ENCODE measurements at places on chromosomes 6 and 20.
A peak's percentile ranks its signal among the peaks of the same experiment; 100 is the strongest.

DNA sequence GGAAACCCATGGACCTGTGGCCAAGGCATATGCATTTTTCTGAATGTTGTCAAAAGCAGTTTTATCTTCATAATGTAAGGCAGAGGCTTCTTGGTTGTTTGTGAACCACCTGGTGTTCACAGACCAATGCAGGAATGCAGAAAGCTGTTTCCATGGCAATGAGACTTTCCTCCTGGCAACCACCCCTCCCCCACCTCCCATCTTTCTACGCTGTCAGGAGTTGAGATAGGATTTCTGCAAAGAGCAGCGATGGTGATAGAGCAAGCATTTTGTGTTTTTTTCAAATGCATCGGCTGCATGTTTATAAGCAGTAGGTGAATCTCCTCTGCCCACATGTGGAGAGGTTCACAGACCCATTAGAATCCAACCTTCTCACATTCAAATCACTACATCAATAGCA, 114.1 kb upstream of the SMLR1 start:
- no peak for DNase-seq
- no peaks in the 10 kb centered on the region for H3K36me3 ChIP-seq
- H3K27ac ChIP-seq, result no peak overlapping the region

DNA sequence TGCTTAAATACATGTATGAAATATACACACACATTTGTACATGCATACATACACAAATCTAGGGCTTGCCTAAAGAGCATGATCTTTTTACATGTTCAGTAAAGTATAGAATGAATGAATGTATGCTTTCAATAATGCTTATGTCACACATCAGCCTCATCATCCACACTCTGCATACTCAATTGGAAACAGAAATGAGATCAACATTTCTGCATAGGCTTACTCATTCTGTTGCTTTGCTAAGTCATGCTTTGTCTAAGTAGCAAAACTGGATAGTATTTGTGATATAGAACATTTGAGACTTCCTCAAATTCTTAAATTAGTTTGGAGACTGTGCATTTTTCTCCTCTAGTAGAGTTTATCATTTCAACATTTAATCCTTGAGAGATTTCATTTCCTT, 343.3 kb downstream of the ADGRB3 start:
- no peak for DNase-seq
- H3K27me3 ChIP-seq, result no peaks in the 10 kb centered on the region
- no peak overlapping the region for H3K27ac ChIP-seq
- no peak overlapping the region for H3K4me3 ChIP-seq
- H3K36me3 ChIP-seq, result no peaks in the 10 kb centered on the region
- no peaks in the 10 kb centered on the region for H3K4me1 ChIP-seq

GRCh38 chr6:61841958-61842357, 444.1 kb downstream of the KHDRBS2 start:
- H3K36me3 ChIP-seq, result no peaks in the 10 kb centered on the region
- no peak for DNase-seq
- no peaks in the 10 kb centered on the region for H3K4me1 ChIP-seq
- no peak overlapping the region for H3K27ac ChIP-seq
- no peaks in the 10 kb centered on the region for H3K27me3 ChIP-seq
- no peak overlapping the region for H3K4me3 ChIP-seq

DNA sequence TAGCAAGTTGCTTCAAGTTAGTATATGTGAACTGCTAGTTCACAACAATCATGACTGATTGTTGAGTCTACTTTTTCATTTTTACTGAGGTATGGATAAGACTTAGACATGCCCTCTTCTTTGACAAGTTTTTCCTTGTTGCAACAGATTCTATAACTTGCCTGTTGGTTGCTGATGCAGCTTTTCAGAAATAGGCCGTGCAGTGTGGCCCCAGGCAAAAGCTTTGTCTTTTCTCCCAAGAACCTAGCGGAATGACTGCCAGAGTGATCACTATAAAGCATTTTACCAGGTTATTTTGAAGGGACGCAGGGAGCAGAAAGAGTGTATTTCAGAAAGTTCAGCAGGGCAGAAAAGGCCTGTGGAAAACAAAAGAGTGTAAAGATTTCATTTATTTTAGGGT, 16.0 kb downstream of the HECA start:
- H3K36me3 ChIP-seq, result no peaks in the 10 kb centered on the region
- peaks cover 21% of the 10 kb centered on the region for H3K4me1 ChIP-seq

DNA sequence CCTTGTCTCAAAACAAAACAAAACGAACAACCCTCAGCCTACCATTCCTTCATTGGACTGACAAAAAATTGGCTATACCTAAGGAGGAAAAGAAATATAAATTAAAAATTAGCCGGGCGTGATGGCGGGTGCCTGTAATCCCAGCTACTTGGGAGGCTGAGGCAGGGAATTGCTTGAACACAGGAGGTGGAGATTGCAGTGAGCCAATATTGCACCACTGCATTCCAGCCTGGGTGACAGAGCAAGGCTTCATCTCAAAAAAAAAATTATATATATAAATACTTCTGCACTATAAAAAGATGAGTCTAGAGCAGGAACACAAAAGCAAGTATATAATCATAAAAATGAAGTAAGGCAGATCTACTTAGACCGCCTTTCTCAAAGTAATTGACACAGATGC, 109.8 kb downstream of the CRYBG1 start:
- H3K36me3 ChIP-seq, result no peaks in the 10 kb centered on the region
- H3K27ac ChIP-seq, result no peak overlapping the region
- no peak for DNase-seq
- H3K4me1 ChIP-seq, result no peaks in the 10 kb centered on the region

GRCh38 chr6:7196019-7196402, 88.2 kb downstream of the RREB1 start:
- H3K4me1 ChIP-seq, result peaks cover 13% of the 10 kb centered on the region
- no peak overlapping the region for H3K4me3 ChIP-seq
- H3K27me3 ChIP-seq, result no peaks in the 10 kb centered on the region
- peaks cover 8% of the 10 kb centered on the region for H3K36me3 ChIP-seq
- DNase-seq, result no peak

DNA sequence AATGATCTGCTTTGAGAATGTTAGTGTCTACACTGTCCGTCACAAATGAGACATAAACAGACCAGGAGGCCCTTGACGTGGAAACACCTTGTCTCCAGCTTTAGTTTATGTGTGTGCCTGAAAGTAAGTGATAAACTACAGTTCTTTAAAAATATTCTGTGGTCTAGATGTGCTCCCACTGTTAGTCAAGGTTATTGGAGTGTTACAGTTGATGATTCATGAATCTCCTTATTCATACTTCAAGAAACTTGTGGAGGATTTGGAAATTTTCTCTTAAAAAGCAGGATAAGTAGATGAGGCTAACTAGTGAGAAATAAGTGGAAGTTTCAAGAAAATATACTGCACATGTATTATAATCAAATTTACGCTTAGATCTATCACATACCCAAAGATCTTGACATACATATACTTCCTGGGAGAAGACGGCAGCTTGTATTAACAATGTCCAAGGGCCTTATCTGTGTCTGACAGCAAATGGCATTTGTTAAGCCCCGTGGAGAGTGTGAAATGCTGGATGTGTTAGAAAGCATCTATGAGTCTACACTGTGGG, 90.5 kb upstream of the MBOAT1 start:
- no peak overlapping the region for H3K4me3 ChIP-seq
- no peaks in the 10 kb centered on the region for H3K4me1 ChIP-seq
- H3K36me3 ChIP-seq, result no peaks in the 10 kb centered on the region
- H3K27me3 ChIP-seq, result no peaks in the 10 kb centered on the region

GRCh38 chr6:4059115-4059777, 19.7 kb downstream of the FAM217A start:
- DNase-seq, result peak; percentile 75
- no peaks in the 10 kb centered on the region for H3K27me3 ChIP-seq
- H3K36me3 ChIP-seq, result peaks cover 74% of the 10 kb centered on the region
- no peak overlapping the region for H3K4me3 ChIP-seq
- peaks cover 12% of the 10 kb centered on the region for H3K4me1 ChIP-seq
- H3K27ac ChIP-seq, result no peak overlapping the region

DNA sequence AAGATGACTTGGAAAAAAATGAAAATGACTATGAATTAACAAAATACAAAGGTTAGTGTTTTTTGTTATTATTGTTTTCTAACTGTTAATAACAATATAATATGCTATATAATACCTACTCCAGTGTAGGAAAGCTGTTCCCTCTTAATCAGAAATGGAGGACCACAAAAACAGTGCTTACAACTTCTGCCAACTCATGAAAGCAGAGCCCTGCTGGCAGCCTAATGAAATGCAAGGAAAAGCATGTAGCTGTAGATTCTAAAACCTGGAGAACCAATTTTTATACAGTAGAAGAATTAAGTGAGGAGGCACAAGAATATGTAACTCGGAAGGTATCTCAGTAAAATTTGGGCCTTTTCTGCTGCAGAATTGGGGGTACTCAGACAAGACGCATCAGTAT, 29.4 kb downstream of the PHIP start:
- no peaks in the 10 kb centered on the region for H3K27me3 ChIP-seq
- H3K36me3 ChIP-seq, result peaks cover 10% of the 10 kb centered on the region
- H3K4me1 ChIP-seq, result no peaks in the 10 kb centered on the region
- peak; percentile 17 for DNase-seq

GRCh38 chr20:61620174-61620573, 368.1 kb downstream of the CDH4 start:
- H3K4me1 ChIP-seq, result no peaks in the 10 kb centered on the region
- no peak overlapping the region for H3K4me3 ChIP-seq
- H3K27me3 ChIP-seq, result no peaks in the 10 kb centered on the region
- H3K36me3 ChIP-seq, result no peaks in the 10 kb centered on the region
- no peak overlapping the region for H3K27ac ChIP-seq
- no peak for DNase-seq

DNA sequence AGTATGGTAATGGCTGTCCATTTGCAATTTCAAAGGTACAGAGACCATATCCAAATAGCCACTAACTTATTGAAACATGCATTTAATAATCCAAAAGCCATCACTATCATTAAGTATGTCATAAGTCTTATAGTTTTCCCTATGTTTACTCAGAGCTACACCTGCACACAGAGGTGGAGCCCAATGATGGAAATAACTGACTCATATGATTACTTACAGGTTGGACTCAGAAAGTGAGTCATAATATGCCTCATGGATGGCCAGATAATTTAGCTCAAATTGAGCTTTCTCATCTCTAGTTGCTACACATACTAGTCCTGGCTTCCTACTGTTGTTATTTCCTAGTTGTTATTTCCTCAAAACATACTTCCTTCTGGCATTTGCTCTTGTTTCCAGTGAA, 104.4 kb upstream of the KHDRBS2 start:
- H3K27ac ChIP-seq, result no peak overlapping the region
- no peak overlapping the region for H3K4me3 ChIP-seq
- H3K4me1 ChIP-seq, result peaks cover 6% of the 10 kb centered on the region

DNA sequence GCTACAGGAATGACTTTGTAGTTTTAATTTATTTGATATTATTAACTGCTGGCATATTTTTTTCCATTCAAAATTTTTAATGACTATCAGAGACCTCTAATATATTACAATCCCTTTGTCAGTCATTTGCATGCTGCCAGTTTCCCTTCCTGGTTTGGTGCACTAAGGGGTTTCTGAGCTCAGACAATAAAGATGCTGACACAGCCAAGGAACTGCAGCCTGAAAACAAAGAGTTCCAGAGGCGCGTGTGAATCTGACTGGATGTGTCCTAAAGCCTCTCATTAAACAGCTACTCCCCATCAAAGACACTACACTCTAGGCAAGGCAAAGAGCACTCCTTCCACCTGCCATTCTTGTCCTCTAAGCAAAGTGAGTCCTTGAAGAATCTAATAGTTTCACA, 116.8 kb upstream of the DST start:
- H3K27ac ChIP-seq, result no peak overlapping the region
- H3K4me1 ChIP-seq, result peaks cover 15% of the 10 kb centered on the region
- no peaks in the 10 kb centered on the region for H3K27me3 ChIP-seq
- H3K4me3 ChIP-seq, result no peak overlapping the region

DNA sequence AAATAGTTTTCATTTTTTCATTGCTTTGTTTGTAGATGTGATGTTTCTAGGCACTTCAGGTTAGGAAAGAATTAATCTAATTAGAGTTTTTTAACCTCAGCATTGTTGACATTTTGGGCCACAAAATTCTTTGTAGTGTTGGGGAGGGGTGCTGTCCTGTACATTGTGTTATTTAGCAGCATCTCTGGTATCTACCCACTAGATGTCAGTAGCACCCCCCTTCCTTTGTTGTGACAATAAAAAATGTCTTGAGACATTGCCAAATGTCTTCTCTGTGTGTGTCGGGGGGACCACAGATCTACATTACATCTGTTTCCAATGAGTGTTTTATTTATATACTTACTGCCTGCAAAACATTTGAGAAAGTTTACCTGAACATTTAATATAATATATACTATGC, 45.6 kb downstream of the EYA4 start:
- H3K4me1 ChIP-seq, result no peaks in the 10 kb centered on the region
- H3K36me3 ChIP-seq, result no peaks in the 10 kb centered on the region
- H3K4me3 ChIP-seq, result no peak overlapping the region
- DNase-seq, result peak; percentile 60
- H3K27ac ChIP-seq, result no peak overlapping the region

- H3K36me3 ChIP-seq, result no peaks in the 10 kb centered on the region
- peaks cover 7% of the 10 kb centered on the region for H3K4me1 ChIP-seq
- H3K27ac ChIP-seq, result no peak overlapping the region
- H3K27me3 ChIP-seq, result no peaks in the 10 kb centered on the region
- H3K4me3 ChIP-seq, result no peak overlapping the region
Observed at GRCh38 chr6:170248111-170248805, 42.6 kb downstream of the DLL1 start.

GRCh38 chr6:73558624-73559398, 38.0 kb upstream of the EEF1A1 start:
- no peaks in the 10 kb centered on the region for H3K27me3 ChIP-seq
- H3K4me3 ChIP-seq, result no peak overlapping the region
- H3K27ac ChIP-seq, result no peak overlapping the region
- DNase-seq, result no peak

DNA sequence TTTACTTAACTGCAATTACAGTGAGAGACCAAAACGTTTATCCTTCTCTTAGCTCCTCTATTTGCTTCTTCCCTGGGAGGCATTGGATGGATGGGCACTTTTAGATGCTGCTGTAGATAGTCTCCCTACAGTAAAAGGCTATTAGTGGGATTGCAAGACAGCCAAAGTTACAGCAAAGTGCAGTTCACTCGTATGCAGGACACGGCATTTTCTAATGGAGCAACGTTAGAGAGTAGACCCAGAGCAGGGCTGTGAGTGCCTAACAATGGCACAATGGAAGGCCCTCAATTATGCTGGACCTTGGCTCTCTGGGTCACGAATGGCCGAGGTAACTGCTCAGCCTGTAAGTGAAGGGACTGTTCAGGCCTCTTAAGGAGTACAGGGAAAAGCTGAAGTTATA, 605.8 kb upstream of the NOX3 start:
- no peaks in the 10 kb centered on the region for H3K27me3 ChIP-seq
- H3K36me3 ChIP-seq, result no peaks in the 10 kb centered on the region
- no peak overlapping the region for H3K27ac ChIP-seq
- DNase-seq, result no peak
- no peak overlapping the region for H3K4me3 ChIP-seq

DNA sequence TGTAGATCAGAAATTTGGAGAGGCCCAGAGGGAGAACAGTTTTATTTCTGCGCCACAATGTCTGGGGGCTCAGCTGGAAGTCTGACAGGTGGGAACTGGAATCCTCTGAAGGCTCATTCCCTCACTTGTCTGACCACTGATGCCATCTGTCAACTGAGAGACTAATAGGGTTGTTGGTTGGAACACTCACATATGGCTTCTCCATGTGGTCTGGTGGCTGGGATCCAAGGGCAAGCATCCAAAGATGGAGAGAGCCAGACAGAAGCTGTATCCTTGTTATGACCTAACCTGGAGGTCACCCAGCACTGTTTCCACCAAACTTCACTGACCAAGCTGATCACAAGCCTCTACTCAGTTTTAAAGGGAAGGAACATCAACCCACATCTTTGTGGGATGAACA, 117.9 kb upstream of the AKAP12 start:
- H3K27me3 ChIP-seq, result no peaks in the 10 kb centered on the region
- DNase-seq, result no peak
- H3K4me1 ChIP-seq, result peaks cover 20% of the 10 kb centered on the region
- no peak overlapping the region for H3K4me3 ChIP-seq
- H3K27ac ChIP-seq, result no peak overlapping the region
- no peaks in the 10 kb centered on the region for H3K36me3 ChIP-seq

All from cardiac muscle cell (in vitro differentiated cells and primary cell).